Vagina (tissue), 2 donors: ENCODE measurements at places on chromosomes 6 and 20. TPM values are rescaled to one million over a fixed set of nuclear protein-coding genes. Genes with fewer than 3 reads are reported as not detected.

The ZSCAN31 gene
- 11.3 TPM for total RNA-seq

- DNase-seq, result no peak
These were observed 29.3 kb downstream of the BCL2L1 start for GRCh38 chr20:31693402-31693801.

DNA sequence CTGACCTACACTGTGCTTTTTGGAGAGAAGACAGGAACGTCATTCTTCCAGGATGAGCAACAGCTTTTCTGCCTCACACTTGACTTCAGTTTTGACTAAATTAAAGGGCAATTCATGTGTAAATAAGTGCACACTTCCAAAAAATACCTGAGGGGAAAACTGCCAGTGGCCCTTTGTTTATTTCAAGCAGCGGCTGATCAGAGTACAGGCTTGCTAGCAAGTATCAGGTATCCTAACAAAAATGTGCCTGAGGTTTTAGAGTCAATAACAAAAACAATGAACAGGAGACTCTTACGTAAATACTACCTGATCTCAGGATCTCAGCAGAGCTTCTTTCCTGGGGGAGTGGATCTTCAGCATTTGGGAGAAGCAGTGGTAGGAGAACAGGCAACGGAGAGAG is 12.4 kb downstream of the LY86 start:
- no peak for DNase-seq

GRCh38 chr6:77883851-77884250 is 231.0 kb downstream of the MEI4 start:
- no peak for DNase-seq

DNA sequence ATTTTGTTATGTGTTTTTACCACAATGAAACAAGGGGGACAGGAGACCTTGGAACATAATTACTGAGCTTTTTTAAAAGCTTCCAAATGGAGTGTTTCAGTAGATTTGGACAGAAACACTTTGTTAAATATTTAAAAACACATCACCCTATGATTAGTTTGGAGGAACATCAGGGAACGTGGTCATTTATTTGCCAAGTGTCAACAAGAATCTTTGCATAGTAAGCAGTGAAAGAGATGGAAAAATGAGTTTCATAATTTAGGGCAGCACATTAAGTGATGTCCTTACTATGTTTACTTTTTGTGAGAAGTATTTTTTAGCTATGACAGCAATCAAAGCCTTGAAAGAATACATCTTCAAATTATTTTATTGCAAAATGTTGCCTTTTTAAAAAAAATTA is 82.6 kb downstream of the PROKR2 start:
- DNase-seq, result no peak

DNA sequence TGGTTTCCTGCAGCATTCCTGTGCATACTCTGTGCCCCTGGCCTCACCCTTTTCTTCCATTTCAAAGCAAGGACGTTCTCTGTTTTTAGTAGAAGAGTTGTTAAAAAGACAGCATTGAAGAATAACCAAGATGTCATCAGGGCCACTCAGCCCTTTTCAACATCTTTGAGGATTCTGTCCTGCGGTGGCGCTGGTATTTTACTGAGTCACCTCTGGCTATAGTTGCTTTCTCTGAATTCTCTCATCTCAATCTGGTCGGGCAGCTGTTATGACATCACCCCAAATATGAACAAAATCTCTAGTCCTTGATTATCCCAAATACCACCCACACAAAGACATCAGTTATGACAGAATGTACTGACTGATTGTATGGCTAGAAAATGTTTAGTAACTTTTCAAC is 204.2 kb downstream of the GRIK2 start:
- no peak for DNase-seq
